Activated T-cell treated with anti-CD3 and anti-CD28 coated beads for 48 hours (primary cell): ENCODE measurements at places on chromosomes 3 and 15.

DNA sequence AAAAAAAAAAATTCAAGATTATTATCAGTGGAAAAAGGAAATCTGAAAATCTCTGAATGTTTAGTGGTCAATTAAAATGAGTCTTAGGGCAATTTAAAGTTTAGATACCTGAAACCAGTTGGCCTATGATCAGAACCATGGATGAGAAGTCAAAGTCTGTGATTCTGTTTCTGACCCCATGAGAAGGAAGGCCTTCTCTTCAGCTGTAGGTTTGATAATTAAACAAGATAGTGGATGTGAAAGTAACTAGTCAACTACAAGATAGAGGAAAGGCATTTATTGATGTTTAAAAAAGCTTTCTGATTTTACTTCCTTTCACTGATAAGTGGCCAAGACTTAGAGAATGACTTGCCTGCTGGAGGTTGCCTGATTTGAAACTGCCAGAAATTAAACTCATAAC is 8.7 kb downstream of the PLS1 start:
- DNase-seq, result no peak

- DNase-seq, result no peak
Measured at GRCh38 chr3:17802950-17803349, 60.5 kb upstream of the TBC1D5 start.

DNA sequence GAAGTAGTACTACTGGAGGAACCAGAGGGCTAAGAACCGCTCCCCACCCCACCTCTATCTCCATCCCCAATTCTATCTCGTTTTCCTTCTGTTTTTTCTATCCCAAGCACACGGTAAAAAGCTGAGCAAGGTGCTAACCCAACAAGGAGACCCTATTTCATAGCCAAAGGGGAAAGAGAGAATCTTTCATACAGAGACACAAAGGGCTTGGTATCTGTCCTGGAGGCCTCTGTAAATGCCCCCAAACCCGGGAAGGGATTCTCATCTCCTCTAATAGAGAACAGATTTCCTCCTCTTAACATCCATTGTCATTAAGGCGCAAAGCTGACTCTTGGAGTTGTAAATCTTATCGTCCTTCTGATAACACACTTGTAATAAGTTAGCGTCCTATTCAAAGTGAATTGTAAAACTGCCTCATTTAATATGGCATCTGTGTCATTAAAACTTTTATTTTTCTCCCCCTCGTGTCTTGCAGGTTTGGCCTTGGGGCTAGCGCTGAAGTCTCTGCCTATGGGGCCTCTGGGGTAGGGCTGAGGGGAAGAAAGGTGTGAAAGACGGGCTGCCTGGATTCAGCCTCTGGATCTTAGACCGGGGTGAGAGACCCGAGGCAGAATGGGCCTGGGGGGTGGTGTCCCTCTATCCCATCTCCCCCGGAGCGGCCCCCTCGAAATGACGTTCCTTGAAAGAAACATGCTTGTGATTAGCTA is 12.1 kb downstream of the NR2F2 start:
- DNase-seq, result no peak

- no peak for DNase-seq
Measured at GRCh38 chr15:65421360-65422215, 1.2 kb downstream of the IGDCC4 start.

DNA sequence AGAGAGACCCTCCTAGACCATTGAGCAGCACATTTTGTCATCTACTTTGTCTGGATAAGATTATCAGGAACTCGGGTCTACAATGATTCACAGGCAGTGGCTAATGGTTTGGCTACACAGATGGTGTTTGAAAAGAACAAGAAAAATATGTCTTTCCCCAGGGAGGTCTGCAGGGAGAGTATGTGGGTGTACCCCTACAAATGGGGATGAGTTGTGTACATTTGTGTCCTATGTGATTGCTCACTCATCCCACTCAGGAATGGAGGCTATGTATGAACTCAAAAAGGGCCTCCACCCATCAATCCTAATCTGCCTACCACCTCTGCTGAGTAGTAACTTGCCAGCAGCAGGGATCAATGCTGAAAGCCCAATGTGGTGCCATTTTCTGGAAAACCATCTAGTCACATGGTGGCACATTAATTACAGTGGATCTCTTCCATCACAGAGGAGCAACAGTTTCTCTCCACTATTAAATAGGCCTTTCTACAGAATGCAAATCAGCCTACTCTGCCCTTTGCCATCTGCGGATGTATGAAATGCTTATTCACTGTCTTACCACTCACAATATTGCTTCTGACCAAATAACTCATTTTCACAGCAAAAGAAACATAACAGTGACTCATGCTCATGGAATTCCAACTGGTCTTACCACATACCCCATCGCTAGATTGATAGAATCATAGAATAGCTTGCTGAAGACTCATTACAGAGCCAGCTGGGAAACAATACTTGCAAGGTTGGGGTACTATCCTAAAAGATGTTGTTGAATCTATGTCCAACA is 48.3 kb upstream of the TRIM42 start:
- DNase-seq, result no peak

GRCh38 chr3:183392186-183393034 is 36.0 kb downstream of the MCF2L2 start:
- no peak for DNase-seq

- DNase-seq, result no peak
Measured at GRCh38 chr3:197498499-197499241, 57.1 kb downstream of the BDH1 start.

DNA sequence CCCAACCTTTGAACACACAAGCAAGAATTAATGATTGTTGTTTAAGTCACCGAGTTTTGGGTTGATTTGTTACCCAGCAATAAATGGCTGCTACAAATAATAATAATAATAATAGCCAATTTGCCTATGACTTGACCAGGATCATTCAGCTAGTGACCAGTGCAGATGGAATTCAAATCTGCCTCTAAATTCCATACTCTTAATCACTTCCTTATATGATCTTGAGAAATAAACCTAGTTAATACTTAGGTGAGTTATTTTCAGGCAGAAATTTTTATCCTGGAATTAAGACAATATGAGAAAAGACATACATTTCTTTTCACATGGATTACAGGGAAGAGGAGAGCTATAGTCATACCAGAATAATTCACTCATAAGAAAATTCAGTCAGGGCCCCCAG is 116.0 kb upstream of the GALNT15 start:
- DNase-seq, result no peak

- no peak for DNase-seq
Measured at GRCh38 chr15:75820206-75820605, 23.0 kb upstream of the UBE2Q2 start.
